ENCODE measurements at places on chromosomes 5 and 9.

GRCh38 chr5:87574106-87574505 lies 161.4 kb upstream of the CCNH start:
- DNase-seq: no peak

GRCh38 chr5:100827481-100827889 lies 75.6 kb downstream of the ST8SIA4 start:
- no peak for DNase-seq

DNA sequence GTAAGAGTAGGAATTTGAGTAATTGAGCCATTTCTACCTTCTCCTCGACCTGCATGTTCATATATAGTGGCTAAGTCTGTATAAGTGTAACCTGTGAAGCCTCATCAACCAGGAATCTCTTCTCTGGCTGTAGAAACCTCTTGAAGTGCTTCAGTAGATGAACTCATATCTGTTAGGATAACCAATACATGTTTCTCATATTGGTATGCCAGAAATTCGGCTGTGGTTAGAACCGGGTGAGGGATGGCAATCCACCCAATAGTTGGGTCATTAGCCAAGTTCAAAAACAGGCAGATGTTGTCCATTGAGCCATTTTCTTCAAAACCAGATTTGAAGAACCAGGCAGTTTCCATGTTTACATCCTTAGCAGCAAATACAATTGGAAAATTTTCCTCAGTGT lies 28.9 kb upstream of the GSN start:
- no peak for DNase-seq

GRCh38 chr5:64509828-64510227 lies 4.0 kb downstream of the RGS7BP start:
- no peak for DNase-seq

GRCh38 chr5:171261361-171261760 lies 47.7 kb upstream of the TLX3 start:
- DNase-seq: no peak

- no peak for DNase-seq
These were observed 126.6 kb upstream of the HMHB1 start for GRCh38 chr5:143685246-143685815.

DNA sequence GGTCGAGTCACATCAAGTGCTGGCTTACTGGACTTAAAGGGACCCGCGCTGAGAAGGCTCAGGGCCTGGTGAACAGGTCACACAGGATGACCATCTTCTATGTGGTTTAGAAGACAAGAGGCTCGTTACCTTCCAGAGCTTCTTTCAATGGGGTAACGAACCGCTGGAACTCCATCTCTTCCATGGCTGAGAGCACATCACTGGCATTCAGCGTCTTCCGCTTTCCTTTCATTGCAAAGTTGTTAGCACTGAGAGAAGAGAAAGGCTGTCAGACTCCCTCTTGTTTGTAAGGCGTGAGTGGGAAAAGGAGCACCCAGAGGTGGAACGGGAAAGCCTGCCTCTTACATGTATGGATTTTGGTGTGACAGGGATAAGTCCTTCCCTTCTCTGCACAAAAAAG lies 994 bp downstream of the POLE3 start:
- no peak for DNase-seq

- DNase-seq: no peak
These were observed 132.0 kb downstream of the IZUMO3 start for GRCh38 chr9:24413651-24414050.

DNA sequence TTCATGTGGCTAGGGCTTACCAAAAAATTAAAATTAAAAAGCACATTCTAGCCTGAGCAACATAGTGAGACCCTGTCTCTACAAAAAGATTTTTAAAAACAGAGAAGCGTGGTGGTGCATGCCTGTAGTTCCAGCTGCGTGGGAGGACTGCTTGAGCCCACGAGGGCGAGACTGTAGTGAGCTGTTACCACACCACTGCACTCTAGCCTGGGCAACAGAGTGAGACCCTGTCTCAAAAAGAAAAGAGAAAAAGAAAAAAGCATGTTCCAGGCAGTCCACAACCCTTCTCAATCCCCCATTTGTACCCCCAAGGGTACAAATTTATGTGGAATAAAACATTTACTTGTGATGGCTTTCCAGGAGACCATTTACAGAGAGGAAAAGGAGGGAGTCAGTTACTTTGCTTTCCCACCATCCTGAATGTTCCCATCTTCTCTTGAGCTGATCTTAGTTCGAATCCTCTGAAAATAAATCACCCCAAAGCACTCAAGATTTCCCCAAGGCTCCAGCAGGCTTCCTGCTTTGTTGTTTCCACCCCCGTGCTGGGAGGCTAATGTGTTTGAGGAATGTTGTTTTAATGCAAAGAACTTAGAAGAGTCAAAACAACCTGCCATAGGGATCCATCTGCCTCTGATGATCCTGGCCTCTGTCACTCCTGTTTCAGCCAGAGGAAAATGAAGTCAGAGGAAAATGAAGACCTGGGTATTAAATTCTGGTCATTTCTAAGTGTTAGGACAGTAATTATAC lies 384.7 kb downstream of the BNC2 start:
- DNase-seq: no peak

- no peak for DNase-seq
These were observed 121.3 kb upstream of the KLF9 start for GRCh38 chr9:70535546-70536323.

DNA sequence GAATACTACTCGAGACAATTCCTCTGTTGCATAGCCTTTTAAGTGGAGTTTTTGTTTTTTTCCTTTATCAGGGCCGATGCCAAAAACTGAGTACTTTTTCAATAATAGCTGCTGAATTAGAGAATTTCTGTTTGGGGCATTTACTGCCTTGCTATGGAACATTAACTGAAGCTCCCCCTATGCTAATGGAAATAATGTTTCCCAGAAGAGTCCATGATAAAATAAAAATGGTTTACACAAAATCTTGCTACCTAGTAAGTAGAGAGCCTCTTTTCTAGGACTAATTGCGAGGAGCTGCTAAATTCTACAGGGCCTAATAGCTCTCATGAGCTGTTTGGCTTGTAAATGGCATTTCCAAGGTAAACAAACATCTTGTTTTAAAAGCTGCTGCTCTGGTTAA lies 128.2 kb upstream of the MYO10 start:
- no peak for DNase-seq

- no peak for DNase-seq
These were observed 5.5 kb upstream of the TNFSF15 start for GRCh38 chr9:114811301-114811700.

DNA sequence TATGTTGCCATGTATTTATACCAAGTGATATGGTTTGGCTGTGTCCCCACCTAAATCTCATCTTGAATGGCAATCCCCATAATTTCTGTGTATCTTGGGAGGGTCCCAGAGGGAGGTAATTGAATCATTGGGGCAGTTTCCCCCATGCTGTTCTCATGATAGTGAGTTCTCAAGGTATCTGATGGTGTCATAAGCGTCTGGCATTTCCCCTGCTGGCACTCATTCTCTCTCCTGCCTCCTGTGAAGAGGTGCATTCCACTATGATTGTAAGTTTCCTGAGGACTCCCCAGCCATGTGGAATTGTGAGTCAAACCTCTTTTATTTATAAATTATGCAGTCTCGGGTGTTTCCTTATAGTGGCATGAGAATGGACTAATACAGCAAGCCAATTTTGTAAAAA lies 140.8 kb upstream of the ADAMTSL1 start:
- DNase-seq: no peak

DNA sequence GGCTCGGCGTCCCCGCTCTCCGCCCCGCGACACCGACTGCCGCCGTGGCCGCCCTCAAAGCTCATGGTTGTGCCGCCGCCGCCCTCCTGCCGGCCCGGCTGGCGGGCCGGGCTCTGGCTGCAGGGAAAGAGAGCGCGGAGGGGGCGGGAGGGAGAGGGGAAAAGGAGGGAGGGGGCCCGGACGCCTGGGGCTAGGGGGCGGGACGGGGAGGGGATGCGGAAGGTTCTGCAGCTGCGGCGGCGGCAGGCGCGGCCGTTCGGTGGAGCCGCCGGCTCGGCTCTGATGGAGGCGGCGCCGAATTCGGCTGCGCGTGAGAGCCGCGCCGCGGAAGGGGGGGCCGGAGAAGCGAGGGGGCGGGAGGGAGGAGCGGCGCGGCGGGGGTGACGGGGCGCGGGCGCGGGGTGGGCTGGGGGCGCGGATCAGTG lies at the start of gene MARCHF11:
Gene MARCHF11, minus strand, starts transcription at position 281 of the 425 bp plus-strand sequence. Its CDS starts 216 bp downstream, at position 65.
- DNase-seq: no peak

DNA sequence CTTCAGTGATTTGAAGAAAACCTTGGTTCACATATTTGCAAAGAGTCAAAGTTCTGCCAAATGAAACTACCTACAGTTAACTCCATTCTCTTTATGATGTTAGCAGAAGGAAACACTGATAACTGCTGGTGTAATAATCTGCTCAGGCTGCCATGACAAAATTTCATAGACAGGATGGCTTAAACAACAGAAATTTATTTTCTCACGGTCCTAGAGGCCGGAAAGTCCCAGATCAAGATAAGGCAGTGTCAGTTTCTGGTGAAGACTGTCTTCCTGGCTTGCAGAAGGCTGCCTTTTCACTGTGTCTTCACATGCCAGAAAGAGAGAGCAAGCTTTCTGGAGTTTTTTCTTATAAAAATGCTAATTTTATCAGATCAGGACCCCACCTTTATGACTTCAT lies 102.4 kb upstream of the PARP8 start:
- DNase-seq: no peak

- DNase-seq: no peak
These were observed at the start of gene GDNF for GRCh38 chr5:37839407-37840052. Gene GDNF, minus strand, starts transcription at chr5:37840041. Its CDS starts 5,245 bp downstream, at chr5:37834796.

DNA sequence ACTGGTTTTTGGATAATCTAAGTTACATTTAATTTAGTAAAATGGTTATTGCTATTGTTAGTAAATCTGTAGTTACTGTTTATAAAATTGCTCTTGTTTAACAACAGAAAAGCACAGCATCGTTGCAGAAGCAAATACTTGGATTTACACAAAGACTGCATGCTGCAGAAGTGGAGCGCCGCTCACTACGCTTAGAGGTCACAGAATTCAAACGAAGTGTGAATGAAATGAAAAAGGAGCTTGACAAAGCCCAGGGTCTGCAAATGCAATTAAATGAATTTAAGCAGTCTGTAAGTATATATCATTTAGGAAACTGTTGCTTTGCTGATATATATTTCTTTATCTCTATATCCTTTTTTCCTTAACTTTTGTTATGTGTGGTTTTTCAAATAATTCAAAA lies 226.0 kb downstream of the CCDC171 start:
- no peak for DNase-seq

DNA sequence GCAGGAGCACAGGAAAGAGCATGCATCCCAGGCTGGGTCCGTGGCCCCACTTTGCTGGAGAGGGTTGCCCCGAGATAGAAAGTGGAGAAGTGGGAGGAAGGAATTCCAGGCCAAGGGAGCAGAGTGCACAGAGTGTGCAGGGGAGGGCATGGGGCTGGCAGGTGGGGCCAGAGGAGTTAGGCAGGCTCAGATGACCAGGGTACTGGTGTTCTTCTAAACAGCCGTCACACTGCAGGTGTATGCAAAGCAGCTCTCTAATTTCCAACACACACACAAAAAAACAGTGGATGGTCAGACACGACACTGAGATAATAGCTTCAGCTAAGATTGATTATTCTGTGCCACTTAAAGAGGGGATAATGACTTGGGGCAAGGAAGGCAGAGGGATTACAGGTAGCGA lies 212.2 kb downstream of the MTRR start:
- DNase-seq: no peak

DNA sequence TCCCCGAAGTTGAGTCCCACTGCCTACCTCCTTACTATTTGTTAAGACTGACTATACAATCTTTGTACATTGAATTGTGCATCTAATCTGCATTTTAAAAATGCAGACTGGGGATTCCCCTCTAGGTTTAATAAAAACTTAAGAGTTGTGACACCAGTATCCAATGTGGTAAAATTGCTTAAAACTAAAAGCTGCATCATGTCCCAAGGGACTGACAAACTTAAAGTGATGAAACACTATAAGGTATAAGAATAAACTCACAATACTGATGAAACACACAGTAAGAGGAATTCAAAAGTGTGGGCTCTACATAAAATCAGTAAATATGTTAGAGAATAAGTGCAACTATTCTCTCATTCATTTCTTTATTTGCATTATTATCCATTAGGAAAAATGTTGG lies 1905.1 kb downstream of the MAT2B start:
- DNase-seq: no peak

DNA sequence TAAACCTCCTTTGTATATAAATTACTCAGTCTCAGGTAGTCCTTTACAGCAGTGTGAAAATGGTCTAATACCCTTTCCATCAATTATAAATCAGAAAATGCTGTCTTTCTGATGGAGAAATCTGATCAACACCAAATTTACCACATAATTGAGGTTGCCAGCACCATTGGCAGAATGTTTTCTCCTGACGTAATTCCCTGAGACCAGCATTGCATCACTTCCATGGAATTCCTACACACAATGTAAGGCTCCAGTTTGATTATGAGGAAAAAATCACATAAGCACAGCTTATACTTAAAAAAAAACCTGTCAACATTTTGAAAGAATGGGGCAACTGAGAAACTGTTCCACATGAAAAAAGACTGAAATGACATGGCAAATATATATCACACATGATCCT lies 618.7 kb upstream of the CDH6 start:
- DNase-seq: no peak

DNA sequence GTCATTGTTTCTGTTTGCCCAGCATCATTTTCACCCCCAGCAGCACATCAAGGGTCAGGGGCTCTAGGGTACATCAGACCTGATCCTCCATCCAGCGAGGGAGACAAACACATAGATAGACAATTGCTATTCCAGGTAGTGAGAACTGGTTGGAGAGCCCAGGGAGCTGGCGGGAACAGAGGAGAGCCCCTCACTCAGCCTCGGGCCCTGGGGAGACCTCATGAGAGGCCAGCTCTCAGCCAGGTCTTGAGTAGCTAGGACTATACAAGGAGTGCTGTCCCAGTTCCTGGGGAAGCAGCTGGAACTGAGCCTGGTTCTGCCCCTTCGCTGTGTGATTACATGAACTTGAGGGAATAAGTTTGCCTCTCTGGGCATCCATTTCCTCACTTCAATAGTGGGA lies 80.3 kb downstream of the HRH2 start:
- DNase-seq: no peak

GRCh38 chr5:172846677-172847076 lies 12.6 kb downstream of the ERGIC1 start:
- no peak for DNase-seq

- DNase-seq: no peak
These were observed 281.9 kb upstream of the PUM3 start for GRCh38 chr9:3125602-3126405.

DNA sequence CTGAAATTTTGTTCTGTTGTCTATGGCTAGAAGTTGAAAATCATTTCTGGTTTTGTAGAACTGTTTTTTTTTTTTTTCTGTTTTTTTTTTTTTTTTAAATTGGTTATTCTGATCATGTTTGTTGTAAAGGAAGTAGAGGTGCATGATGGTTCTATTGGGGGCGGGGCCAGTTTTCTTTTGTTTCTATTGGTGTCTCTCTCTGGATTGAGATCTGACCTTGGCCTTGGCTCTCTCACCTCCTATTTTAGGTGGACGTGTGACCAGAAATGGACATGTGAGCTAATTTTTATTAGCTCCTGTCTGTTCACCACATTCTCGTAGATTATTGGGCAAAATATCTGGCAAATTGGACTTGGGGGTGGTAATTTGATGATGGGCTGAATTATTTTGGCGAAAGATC lies 3.2 kb downstream of the ZNF618 start:
- no peak for DNase-seq

GRCh38 chr5:15373151-15373550 lies 126.8 kb upstream of the FBXL7 start:
- DNase-seq: no peak

All from AG04449 (cell line).